ENCODE measurements at places on chromosomes 6 and 20. TPM values are rescaled to one million over a fixed set of nuclear protein-coding genes. Genes with fewer than 3 reads are reported as not detected.

- no peak for DNase-seq
These were observed 327.3 kb downstream of the RIMS1 start for GRCh38 chr6:72213654-72214053.

The CLPSL1 gene
- not detected for total RNA-seq

DNA sequence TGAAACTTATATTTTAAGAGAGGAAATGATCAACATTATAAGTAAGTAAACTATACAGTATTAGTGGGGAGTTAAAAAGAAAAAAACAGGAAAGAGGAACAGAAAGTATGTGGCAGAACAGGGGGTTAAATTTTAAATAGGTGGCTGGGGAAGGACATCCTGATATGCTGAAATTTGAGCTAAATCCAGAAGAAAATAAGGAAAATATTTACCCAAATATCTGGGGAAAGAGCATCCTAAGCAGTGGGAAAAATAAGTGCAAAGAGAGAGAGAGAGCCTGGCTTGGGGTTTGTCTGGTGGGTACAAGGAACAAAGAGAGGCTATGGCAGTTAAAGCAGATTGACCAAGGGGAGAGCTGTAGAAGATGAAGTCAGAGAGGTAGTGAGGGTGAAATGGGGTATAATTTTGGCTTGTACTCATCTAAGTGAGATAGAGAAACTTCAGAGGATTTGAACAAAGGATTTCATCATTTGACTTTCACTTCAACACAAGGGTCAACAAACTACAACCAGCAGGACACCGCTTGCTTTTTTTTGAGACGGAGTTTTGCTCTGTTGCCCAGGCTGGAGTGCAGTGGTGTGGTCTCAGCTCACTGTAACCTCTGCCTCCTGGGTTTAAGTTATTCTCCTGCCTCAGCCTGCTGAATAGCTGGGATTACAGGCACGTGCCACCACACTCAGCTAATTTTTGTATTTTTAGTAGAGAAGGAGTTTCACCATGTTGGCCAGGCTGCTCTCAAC lies 328.4 kb upstream of the CNR1 start:
- DNase-seq: no peak

The PLEKHG1 gene
- 0.63 TPM for total RNA-seq

GRCh38 chr20:53708129-53708968 lies 114.7 kb upstream of the ZNF217 start:
- DNase-seq: peak; percentile 34

- peak; percentile 87 for DNase-seq
These were observed 154.3 kb downstream of the ANKRD60 start for GRCh38 chr20:58073945-58074856.

DNA sequence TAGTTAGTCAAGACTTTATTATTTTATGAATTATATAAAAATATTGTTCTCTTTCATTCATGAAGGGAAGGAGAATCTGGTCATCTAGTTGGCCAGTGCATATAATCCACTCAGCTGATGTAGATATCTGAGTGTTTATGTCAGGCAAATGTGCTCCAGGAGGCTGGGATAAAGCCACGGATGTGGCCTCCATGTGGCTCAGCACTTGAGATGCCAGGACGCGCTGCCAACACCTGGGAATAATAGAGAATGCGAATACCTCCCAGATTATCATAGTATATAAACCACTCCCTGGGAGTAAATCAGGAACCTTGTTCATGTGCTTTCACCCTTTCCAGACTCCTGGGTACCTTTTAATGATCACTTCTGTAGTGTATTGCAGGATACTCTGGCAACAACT lies 1006.0 kb downstream of the KIF16B start:
- no peak for DNase-seq

GRCh38 chr6:138001750-138002349 lies 105.4 kb downstream of the PERP start:
- peak; percentile 55 for DNase-seq

- no peak for DNase-seq
These were observed 58.8 kb upstream of the MOCS1 start for GRCh38 chr6:39992861-39993622.

The TBC1D7 gene
- total RNA-seq: 19.2 TPM
